H1 (cell line): ENCODE measurements at places on chromosomes 7 and 10. TPM values are rescaled to one million over a fixed set of nuclear protein-coding genes. Genes with fewer than 3 reads are reported as not detected.

DNA sequence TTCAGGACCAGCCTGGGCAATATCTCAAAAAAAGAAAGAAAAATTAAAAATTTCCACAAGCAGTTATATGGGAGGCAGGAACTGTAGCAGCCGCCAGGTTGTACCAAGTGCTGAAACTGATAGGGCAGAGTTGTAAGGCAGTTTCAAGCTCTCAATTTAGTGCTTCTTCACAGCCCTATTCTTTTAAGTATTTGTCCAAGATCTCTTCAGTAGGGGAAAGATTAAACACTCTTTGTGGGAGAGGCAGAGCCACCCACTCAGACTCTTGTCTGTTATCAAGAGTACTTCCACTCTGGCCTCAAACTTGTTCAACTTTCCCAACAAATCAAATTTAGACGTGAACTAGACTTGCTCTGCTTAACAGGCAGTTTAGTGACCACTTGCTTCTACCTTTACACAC, 228.7 kb downstream of the REEP3 start:
- H3K27me3 ChIP-seq: no peaks in the 10 kb centered on the region
- H3K27ac ChIP-seq: no peak overlapping the region
- H3K36me3 ChIP-seq: no peaks in the 10 kb centered on the region

- no peaks in the 10 kb centered on the region for H3K36me3 ChIP-seq
- no peak overlapping the region for H3K27ac ChIP-seq
- no peaks in the 10 kb centered on the region; the same call in 1 of the 2 replicates for H3K4me1 ChIP-seq
- no peak for DNase-seq
- no peaks in the 10 kb centered on the region for H3K27me3 ChIP-seq
- H3K4me3 ChIP-seq: no peak overlapping the region
Observed at GRCh38 chr10:25849988-25850387, 84.0 kb upstream of the MYO3A start.

DNA sequence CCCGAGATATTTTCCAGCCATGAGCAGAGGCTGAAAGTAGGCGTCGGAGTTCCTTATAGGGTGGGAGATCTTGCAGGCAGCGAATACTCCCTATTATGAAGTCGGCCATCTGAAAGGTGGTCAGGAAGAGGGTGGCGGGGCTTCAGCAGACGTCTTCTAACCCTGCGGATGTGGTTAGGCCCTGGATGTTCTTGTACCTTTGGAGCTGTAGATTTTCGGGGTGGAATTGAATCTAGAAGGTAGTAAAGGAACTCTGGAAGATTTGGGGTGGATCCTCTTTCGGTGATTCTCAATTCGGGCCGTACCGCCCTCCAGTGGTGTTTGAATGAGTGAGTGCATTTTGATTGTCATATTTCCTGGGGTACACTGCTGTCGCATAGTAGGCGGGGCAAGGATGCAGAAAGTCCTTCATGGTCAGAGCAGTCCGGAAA, 635 bp downstream of the NUP205 start:
- H3K36me3 ChIP-seq: no peaks in the 10 kb centered on the region
- H3K27ac ChIP-seq: peak overlapping the region; percentile 98
- no peak for DNase-seq
- H3K4me3 ChIP-seq: peak overlapping the region; percentile 100
- H3K4me1 ChIP-seq: peaks cover 4% of the 10 kb centered on the region

DNA sequence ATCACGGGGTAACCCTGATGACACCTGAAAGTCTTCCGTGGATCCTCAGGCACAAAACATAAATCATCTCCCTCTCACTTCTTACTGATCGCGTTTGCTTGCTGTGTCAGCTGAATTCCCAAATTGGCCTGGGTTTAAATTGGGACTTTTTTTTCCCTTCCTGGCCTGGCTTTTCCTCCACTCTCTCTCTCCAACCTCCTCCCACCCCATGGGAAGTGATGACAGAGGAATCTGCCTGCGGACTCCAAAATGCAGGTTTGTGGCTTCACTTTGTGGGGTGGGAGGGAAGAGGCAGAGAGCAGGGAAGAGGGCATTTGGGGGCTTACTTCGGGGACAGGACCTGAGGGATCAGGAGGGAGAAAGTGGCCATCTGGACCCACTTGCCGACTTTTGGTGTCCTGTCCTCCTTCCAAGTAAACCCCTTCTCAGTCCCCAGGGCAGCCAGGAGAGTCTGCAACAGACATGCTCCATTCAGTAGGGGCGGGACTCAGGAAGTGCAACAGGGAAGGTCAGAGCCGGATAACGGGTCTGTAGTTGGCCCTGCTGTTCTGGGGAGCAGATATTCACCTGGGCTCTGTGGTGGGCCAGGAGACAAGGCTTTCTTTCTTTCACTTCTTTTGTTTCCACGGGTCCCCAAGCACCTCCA, 172.7 kb downstream of the PLXNA4 start:
- H3K4me1 ChIP-seq: peaks cover 5% of the 10 kb centered on the region
- H3K4me3 ChIP-seq: no peak overlapping the region
- no peak overlapping the region for H3K27ac ChIP-seq
- H3K27me3 ChIP-seq: no peaks in the 10 kb centered on the region
- no peak for DNase-seq

DNA sequence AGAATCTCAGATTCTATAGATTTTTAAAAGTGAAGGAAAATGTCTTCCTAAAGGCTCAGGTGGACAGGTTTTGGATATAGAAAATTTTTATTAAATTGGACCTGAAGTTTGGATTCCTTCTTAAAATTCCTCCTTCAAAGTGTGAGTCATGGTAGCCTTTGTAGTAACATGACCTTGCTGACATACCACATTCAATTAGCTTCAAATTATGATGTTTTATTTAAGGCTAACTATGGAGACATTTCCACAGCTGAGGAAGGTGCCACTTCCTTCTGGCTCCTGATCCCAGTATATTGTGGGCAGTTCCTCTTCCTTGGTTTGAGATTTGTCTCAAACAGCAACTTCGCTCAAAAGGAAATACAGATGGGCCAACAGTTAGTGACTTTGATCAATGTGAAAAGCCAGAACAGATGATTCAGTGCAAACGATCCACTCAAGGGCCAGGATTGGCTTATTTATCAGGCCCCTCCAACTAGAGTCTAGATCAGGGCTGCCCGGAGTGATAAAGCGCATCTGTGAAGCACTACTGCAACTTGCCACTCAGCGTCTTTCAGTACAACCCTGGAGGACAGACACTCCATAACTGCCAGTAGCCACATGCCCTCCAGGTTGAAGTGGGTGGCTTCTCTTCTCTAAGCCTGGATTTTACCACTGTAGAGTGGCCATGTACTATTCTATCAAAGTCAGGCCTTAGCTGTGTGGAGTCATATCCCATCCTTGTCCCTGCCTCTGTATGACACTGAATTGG, 573.5 kb downstream of the KIF20B start:
- H3K27me3 ChIP-seq: no peaks in the 10 kb centered on the region
- H3K36me3 ChIP-seq: no peaks in the 10 kb centered on the region
- DNase-seq: no peak
- H3K27ac ChIP-seq: no peak overlapping the region
- H3K4me1 ChIP-seq: no peaks in the 10 kb centered on the region
- H3K4me3 ChIP-seq: no peak overlapping the region

GRCh38 chr7:26633557-26633956, 230.8 kb downstream of the SKAP2 start:
- DNase-seq: no peak
- no peaks in the 10 kb centered on the region for H3K36me3 ChIP-seq
- H3K4me3 ChIP-seq: no peak overlapping the region
- H3K27me3 ChIP-seq: no peaks in the 10 kb centered on the region
- H3K4me1 ChIP-seq: no peaks in the 10 kb centered on the region

DNA sequence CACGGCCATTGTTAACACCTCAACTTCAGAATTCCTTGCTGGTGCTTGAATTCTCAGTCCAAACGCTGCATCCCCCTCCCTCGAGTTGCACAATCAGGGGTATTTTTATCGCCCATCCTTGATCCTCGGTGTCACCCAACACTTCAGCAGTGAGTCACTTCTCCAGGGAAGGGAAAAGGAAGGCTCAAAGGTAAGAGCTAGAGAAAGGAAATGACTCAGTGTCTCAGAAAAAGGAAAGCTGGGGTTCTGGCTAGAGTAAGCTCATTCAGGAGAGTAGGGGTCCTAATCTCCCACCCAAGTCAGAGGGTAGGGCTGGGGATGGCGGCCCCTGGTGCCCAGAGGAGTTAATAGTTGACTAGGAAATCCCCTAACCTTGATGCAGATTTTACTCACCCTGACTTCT, 39.8 kb upstream of the TRIM8 start:
- no peaks in the 10 kb centered on the region for H3K36me3 ChIP-seq
- no peaks in the 10 kb centered on the region for H3K27me3 ChIP-seq
- DNase-seq: no peak
- no peak overlapping the region for H3K4me3 ChIP-seq
- H3K4me1 ChIP-seq: no peaks in the 10 kb centered on the region
- H3K27ac ChIP-seq: no peak overlapping the region

Gene CSGALNACT2
- total RNA-seq: 5.3 and 5.7 TPM in 2 replicates

Gene AQP1
- total RNA-seq: 0.17 and 0.19 TPM in 2 replicates
